ENCODE measurements at places on chromosomes 13 and 19.

DNA sequence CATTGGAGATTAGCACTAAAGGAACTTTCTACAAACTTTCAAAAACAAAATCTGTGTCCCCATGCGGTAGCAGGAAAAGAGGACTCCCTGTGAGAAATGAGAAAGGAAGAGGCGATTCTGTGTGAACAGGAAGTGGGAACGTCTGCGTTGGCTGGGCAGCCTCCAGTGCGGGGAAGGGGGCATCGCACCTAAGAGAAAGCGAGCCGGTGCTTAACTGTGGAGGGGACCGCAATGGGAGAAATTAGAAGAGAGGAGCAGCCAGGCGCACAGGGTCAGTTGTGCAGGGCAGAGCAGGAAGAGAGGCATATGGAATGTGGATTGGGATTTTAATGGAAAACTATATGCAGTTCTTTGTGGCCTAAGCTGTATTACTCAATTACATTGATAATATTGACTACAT is 77.4 kb upstream of the DOCK9 start:
- no peak for DNase-seq

- peak; percentile 47 for DNase-seq
These were observed 65.9 kb downstream of the KCNRG start for GRCh38 chr13:50080911-50081678.

- DNase-seq: no peak
These were observed 72.5 kb upstream of the KCTD15 start for GRCh38 chr19:33724021-33724720.

DNA sequence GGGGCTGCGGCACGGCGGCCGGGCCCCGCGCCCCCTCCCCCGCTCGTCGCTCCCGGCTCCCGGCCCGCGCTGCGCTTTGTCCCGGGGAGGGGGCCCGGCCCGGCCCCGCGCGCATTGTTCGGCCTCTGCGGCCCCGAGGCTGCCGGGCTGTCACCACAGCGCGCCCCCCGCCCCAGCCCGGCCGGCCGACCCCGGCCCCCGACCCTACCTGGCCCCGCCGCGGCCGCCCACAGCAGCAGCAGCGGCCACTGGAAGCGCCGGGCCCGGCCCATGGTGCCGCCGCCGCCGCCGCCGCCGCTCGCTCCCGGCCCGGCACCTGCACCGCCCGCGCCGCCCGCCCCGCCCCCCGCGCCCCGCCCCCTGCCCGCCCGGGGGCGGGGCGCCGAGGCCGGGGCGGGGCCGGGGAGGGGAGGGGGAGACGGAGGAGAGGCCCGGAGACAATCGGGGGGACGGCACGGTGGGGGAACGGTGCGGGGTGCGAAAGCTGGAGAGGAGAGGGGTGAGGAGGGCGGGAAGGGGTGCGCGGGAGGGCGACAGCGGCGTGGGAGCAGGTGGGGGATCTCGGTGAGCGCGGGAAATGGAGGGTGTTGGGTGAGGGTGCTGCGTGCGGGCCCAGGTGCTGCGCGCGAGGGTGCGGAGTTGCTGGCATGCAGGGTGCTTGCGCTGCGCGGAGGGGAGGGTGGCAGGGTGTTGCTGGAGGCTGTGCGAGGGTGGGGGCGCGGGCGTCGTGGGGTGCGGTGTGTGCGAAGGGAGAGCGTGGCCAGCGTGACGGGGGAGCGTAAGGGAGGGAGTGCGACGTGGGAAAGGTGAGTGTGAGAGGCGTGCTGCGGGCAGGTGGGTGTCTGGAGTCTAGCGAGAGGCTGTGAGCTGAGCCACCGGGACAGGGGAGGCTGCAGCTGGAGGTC is at the start of gene CADM4:
TSS of gene CADM4 (minus strand) at position 332 of the 905 bp plus-strand sequence. CDS start at position 272, 60 bp downstream.
- DNase-seq: peak; percentile 43

- DNase-seq: no peak
These were observed 439.8 kb downstream of the TDRD3 start for GRCh38 chr13:60836821-60837220.

- DNase-seq: no peak
These were observed 1444.4 kb upstream of the MIR17HG start for GRCh38 chr13:89903115-89903514.

DNA sequence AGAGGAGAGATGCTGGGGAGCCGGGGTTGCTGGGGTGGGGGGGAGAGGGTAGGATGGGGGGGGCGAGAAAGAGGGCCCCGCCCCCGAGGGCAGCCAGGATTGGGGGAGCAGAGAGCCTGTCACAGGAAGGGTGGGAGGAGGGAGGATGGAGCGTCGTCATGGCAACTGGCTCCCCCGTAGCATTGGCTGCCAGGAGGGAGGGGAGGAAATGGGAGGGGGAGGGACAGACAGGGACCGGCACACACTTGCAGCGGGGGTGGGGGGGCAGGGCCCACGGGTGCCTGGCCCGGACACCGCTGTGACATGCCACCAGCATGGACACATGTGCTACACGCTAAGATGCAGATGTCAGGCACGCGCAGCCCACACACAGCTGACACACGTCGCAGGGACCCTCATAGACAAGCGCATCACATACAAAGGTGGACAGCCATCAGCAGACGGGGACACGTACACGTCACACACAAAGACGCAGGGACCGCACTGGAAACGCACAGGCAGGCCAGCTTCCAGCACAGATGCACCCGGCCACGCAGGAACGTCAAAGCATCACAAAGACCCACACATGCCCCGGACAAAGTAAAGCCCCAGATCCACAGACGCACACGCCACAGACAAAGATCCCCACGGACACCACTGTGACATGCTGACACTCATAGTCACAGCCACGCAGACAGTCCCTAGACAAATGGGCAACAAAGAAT is at the start of gene LMTK3:
TSS of gene LMTK3 (minus strand) at position 36 of the 704 bp plus-strand sequence. CDS start 259 bp downstream, outside the sequence.
- DNase-seq: peak; percentile 63

DNA sequence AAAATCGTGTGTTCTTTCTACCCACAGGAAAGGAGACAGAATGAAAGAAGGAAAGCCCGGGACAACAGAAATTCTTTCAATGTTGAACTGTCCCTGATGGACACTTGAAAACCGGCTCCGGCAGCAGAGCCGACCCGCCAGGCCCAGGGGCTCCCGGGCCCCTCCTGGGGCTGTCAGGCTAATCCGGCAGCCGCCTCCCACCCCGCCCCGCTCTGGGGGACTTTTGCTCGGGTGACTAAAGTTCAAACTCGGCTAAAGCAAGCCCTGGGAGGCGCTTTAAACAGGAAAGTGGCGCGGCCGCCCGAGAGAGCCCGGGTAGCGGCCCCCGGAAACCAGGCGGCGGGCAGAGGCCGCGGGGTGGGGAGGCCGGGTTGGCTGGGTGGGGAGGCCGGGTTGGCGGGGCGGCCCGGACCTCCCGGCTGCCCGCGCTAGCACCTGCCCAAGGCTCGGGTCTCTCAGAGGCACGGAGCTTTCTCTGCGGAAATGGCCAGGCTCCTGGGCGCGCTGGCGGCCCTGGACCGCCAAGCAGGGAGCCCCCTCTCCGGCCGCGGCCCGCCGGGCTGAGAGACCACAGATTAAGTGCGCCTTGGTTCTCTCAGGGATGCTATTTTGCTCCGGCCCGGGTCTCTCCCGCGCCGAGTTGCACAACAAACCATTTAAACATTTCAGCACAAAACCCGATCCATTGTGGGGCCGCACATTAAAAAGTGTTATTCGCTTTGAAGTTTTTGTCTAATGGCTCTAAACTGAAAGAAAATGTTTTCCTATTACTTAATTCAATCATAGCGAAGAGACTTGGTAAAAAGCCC is 2.6 kb upstream of the GSX1 start:
- DNase-seq: no peak

DNA sequence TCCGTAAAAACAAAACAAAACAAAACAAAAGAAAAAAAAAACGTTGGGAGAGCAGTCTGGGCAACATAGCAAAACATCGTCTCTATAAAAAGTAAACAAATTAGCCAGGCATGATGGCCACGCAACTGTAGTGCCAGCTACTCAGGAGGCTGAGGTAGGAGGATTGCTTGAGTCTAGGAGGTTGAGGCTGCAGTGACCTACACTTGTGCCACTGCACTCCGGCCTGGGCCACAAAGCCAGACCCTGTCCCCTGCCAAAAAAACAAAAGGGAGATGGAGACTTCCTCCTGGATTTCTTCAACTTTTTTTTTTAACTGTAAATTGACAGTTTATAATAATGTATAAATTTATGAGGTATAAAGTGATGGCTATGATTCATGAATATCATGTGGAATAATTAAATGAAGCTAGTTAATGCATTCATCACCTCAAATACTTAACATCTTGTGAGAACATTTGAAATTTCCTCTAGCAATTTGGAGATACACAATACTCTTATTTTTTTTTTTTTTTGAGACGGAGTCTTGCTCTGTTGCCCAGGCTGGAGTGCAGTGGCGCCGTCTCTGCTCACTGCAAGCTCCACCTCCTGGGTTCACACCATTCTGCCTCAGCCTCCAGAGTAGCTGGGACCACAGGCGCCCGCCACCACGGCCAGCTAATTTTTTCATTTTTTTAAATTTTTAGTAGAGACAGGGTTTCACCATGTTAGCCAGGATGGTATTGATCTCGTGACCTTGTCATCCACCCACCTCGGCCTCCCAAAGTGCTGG is 1.9 kb downstream of the PDCD2L start:
- no peak for DNase-seq

- no peak for DNase-seq
These were observed 44.7 kb downstream of the CACNA1A start for GRCh38 chr19:13461536-13461935.

DNA sequence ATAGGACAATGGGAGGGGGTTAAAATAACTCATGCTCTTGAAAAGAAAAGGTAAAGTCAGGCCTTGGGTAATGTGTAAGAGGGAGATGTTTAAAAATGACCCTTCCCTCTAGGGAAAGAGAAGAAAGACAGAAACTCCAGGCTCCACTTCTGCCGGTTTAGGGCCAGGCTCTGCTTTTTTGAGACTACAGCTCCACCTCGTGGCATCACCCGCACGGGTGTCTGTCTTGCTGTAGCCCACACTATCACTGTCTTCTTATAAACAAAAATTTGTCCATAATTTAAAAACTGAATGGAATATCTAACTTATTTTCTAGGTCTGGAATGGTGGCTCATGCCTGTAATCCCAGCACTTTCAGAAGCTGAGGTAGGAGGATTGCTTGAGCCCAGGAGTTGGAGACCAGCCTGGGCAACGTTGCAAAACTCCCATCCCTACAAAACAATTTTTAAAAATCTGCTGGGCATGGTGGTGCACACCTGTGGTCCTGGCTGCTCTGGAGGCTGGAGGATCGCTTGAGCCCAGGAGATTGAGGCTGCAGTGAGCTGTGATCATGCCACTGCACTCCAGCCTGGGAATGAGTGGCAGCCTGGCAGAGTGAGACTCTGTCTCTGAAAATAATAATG is 65.1 kb upstream of the GTF3A start:
- DNase-seq: peak; percentile 47

DNA sequence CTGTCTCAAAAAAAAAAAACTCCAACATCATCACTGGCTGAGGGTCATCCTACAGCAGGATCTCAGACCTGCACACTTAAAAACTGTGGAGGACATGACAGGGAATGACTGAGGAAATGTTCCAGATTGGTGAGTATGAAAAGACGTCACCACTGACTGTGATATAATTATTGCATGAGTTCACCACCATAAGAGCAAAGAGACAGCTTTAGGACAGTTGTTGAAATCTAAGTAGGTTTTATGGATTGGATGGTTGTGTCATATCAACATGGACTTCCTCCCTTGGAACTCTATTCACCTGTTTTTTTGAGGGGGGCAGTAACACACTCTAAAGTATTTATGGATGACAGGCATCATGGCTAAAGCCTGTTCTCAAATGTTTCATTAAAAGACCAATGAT is 31.5 kb downstream of the KLF12 start:
- DNase-seq: no peak

- DNase-seq: no peak
These were observed 14.7 kb downstream of the NOVA2 start for GRCh38 chr19:45958769-45959516.

DNA sequence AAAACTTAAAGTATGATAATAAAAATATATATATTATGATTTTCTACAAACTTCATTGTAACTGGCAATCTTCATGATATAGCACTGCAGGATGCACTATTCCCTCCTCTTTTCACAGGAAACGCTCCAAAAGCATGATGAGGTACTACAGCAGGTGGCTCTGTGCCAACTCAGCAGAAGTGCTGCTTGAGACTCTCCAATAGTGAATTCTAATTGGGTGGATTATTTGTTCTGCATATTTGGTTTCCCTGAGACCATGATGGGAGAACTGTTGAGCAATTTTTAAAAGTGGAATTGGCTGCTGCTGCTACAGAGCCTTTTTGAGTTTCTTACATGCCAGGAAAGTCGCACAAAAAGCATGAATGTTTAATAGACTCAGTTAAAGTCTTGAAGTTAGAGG is 1782.4 kb upstream of the PCDH20 start:
- no peak for DNase-seq

GRCh38 chr19:15122331-15123030 is 15.3 kb downstream of the SYDE1 start:
- DNase-seq: no peak

DNA sequence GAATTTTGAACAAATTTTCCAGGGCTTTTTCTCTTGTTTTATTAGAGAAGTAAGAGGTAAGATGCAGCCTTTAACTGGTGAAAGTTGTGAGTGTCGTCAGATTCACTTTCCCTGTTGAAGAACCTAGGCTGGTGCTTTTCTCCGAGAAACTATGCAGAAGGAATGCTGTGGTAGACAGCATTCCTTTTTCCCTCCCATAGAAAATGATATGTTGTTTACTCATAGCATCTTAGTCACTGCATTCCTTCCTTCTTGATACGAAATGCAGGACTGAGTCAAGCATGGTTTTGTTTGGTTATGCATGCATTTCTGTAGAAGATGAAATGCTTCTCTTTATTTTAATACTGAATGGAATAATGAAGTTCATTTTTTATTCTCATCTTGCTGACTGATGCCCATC is 3.4 kb downstream of the ITGBL1 start:
- no peak for DNase-seq

All from activated T-cell treated with anti-CD3 and anti-CD28 coated beads for 48 hours (primary cell).